ENCODE measurements at places on chromosomes 5 and 9. TPM values are rescaled to one million over a fixed set of nuclear protein-coding genes. Genes with fewer than 3 reads are reported as not detected.

- peak; percentile 32 for DNase-seq
These were observed 842 bp downstream of the TMED7 start for GRCh38 chr5:115624994-115625393.

The KCNMB1 gene
- not detected for total RNA-seq

GRCh38 chr5:119470105-119470763 is 17.9 kb downstream of the HSD17B4 start:
- no peak for DNase-seq

- DNase-seq = peak; percentile 66
These were observed 2.8 kb downstream of the CCDC152 start for GRCh38 chr5:42759456-42759855.

The BTNL8 gene
- total RNA-seq = 0.20 TPM

GRCh38 chr9:1837453-1838084 is 177.6 kb upstream of the SMARCA2 start:
- peak; percentile 33 for DNase-seq

The FBXO4 gene
- total RNA-seq = 7.2 TPM

DNA sequence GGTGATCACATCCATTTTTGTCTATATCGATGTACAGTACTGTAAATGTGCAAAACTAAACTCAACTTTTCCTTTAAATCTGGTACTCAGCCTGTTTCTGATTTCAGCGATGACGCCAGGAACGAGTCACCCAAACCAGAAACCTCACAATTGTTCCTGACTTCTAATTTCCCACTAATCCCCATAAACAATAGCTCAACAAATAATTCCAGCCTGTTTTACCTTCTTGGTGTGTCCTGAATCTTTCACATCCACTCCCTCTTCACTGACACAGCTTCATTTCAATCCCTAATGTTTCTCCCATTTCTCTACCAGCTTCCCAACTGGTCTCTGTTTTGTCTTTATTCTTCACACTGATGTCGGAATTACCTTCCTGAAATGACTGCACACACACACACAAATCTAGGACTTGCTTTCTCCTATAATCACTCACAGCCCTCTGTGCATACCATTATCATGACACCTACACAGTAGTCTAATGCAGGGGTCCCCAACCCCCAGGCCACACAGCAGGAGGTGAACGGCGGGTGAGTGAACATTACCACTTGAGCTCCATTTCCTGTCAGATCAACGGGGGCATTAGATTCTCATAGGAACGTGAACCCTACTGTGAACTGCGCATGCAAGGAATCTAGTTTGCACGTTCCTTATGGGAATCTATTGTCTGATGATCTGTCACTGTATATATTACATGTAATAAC is 97.8 kb upstream of the SLC30A5 start:
- DNase-seq = no peak

DNA sequence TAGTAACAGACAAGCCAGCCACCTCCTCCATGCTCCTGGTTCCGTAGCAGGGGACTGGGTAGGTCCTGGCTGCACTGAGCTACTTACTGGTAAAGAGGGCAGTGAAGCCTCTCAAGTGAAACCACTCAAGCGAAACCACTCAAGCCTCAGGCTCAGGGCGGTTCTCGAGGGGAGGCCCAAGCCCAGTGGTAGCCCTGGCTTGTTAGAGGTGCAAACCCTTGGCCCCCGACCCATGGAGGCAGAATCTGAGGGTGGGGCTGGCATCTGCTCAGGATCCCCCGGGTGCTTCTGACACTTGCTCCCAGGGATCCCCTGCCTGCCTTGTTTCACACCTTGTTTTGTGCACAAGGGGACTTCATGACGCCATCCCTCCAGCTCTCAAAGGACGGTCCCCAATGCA is 76.5 kb upstream of the OLFM1 start:
- DNase-seq = no peak

The IL4 gene
- not detected for total RNA-seq

DNA sequence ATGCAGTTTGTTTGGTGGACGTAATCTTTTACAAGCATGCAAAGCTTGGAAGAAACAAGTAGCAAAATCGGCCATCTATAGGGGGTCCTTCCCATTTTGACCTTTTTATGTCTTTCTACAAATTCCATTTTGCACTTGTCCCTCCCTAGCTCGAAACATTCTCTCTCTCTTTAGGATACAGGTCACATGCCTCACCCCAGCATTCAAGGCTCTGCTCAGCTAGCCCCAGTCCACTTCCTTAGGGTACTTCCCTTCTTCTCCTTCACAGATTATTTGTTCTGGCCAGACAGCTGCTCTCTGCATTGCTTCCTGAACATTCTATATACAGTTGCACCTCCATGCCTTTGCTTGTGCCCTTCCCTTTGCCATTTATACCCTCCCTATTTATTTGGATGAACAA is 31.7 kb upstream of the TRIM14 start:
- no peak for DNase-seq

The RAPGEF6 gene
- 11.5 TPM for total RNA-seq

Measured in lung microvascular endothelial cell (primary cell).